Stomach (tissue), 19 donors: ENCODE measurements at places on chromosomes 12 and 14. TPM values are rescaled to one million over a fixed set of nuclear protein-coding genes. Genes with fewer than 3 reads are reported as not detected.

The RPS6KL1 gene
- not detected for total RNA-seq

The SLC6A15 gene
- total RNA-seq: 2.6 TPM

The PPP2R5C gene
- 175 TPM for total RNA-seq

The SLC6A12 gene
- total RNA-seq: not detected

The BEGAIN gene
- not detected for total RNA-seq

The NELL2 gene
- total RNA-seq: 3.5 TPM

The OR4E2 gene
- total RNA-seq: not detected

The OR4M1 gene
- not detected for total RNA-seq

The NUMB gene
- 129 TPM for total RNA-seq

The ASIC1 gene
- total RNA-seq: 0.45 TPM

The IL22 gene
- total RNA-seq: not detected

The KLRK1 gene
- 12.9 TPM for total RNA-seq

The COX14 gene
- total RNA-seq: 31.8 TPM

The IGF1 gene
- total RNA-seq: 11.1 TPM

The ENDOU gene
- not detected for total RNA-seq

The GYS2 gene
- not detected for total RNA-seq

The PPFIA2 gene
- 4.0 TPM for total RNA-seq

The PSME1 gene
- 98.7 TPM for total RNA-seq
